ENCODE measurements at places on chromosomes 12 and 14.

- DNase-seq = no peak
These were observed 134.2 kb downstream of the SYNE2 start for GRCh38 chr14:63986789-63987533.

GRCh38 chr14:38038986-38039385, 168.7 kb upstream of the SSTR1 start:
- no peak for DNase-seq

DNA sequence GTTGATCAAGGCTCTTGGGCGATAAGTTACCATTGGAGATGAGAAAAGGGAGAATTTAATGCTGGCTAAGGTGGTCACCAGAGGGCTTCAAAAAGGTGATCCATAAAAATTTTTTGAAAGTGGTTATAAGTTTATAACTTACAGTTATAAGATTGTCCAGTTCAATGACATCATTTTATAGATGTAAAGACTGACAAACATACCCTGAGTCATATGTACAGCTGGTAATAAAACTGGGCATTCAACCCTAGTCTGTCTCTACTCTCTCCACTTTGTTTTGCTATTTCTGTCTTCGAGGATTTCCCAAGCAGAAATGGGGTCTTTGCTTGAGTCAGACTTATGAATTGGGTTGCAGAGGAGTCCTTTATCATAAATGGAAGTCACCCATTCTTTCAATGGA, 454.0 kb downstream of the SOX5 start:
- DNase-seq = no peak

- DNase-seq = no peak
These were observed 17.3 kb downstream of the ARID4A start for GRCh38 chr14:58315606-58316005.

GRCh38 chr14:24251880-24252288, 9.5 kb upstream of the TINF2 start:
- DNase-seq = no peak

GRCh38 chr14:59301354-59301753, 112.9 kb downstream of the DAAM1 start:
- no peak for DNase-seq

DNA sequence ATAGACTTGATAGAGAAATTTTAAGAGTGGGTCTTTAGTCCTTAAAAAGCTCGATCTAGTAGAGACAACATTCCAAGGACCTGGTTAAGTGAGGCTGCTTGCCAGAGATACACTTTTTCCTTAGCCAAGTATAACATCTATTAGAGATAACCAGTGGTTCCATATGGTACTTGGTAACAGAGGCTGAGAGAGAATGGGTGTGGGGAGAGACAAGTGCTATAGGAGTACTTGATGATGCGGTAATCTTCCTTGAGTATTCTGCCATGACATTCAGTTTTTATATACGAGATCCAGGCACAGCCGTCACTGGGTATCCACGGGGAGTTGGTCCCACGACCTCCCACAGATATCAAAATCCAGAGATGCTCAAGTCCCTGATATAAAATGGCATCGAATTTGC, 77.4 kb upstream of the REP15 start:
- no peak for DNase-seq

- DNase-seq = no peak
These were observed 39.7 kb upstream of the EML1 start for GRCh38 chr14:99753225-99754140.
